ENCODE measurements at places on chromosomes 1 and 21.

GRCh38 chr1:193539731-193540459, 353.5 kb upstream of the B3GALT2 start:
- no peak for DNase-seq

GRCh38 chr1:3795453-3796214, 664 bp downstream of the LRRC47 start:
- no peak for DNase-seq

- no peak for DNase-seq
Measured at GRCh38 chr1:203252678-203253077, 23.2 kb upstream of the CHIT1 start.

DNA sequence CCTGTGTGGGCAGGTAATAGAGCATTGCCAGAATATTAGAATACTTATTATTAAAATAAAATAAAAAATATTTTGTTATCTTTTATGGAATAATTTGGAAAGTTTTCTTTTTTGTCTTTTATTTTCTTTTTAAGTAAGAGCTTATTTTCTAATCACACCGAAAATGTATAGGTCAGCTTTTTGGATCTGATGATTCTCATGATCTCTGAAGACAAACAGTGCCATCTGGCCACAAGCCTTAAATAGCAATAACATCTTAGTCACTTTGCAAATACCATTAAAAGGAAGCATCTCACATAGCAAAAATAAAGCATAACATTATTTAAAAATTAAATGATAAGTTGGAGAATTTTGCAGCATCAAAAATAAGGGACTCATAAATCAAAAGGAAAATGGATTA, 213.8 kb downstream of the PLA2G4A start:
- no peak for DNase-seq

DNA sequence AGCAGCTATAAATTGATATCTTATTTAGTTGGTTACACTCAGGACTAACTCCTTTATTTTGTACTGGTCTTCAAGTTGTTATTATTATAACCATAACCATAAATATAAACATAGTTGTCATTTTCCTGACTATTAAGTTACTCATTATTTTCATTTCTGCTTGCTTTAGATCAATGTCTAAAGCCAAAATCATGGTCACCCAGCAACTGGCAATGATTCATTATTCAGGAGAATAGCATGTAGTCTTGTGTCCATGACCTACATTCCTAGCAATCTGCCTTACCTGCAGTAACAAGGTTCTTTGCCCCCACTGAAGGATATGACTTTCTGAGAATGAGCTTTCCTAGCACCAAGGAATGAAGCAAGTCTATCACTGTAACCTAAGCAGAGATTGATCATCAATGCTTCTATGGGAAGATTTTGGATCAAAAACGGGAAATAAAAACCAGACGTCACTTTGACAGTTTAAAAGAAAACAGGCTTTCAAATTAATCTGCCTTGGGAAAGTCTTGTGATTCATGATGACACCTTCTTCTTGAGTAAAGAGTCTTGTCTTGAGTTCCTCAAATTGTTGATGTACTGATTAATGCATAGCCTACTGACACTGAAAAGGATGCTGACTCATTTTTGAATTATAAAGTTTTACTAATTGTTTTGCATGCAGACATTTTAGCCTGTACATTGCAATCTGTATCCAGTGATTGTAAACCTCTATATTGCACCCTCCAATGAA, 203.3 kb upstream of the IVNS1ABP start:
- DNase-seq: no peak

GRCh38 chr1:183353597-183353996, 64.6 kb downstream of the NMNAT2 start:
- no peak for DNase-seq

DNA sequence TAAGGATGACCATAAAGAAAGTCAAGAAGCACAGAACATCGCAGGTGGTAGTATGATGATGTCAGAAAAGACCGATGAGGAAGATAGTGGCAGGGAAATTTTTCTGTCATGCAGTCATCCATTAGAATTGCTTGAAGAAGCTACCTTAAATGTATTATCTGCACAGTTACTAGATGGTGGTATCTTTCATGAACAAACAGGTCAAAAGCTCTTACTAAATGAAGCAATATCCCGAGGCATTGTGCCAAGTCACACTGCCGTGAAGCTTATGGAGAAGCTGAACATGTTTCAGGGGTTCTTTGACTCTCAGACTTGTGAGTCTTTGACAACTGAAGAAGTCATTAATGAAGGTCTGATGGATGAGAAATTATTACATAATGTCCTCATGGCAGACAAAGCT, 128.8 kb downstream of the MACF1 start:
- no peak for DNase-seq

- DNase-seq: no peak
Measured at GRCh38 chr21:34204481-34205439, 131.4 kb downstream of the MRPS6 start.

Data from stimulated activated CD8-positive, alpha-beta memory T cell treated with anti-CD3 and anti-CD28 coated beads, Interleukin-4, amount 100 ng/mL, for 24 hours (primary cell).